ENCODE measurements at places on chromosomes 7 and 10.

DNA sequence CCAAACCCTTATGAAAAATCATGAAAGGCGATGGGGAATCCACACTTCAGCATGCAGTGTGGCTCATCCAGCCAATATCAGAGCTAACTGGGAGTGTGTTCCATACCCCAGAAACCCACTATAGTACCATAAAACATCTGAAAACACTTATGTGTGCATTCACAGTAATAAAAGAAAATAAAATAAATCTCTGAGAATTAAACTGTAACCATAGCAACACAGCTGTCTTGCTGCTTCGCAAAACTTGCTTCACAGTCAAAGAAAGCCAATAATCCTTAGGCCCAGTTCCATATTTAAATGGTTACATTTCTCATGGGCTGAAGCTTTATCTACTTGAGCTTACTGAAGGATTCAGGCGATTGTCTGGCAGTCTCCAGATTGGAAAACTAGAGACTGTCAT lies 19.9 kb upstream of the POLR1F start:
- no peak for DNase-seq

- DNase-seq: no peak
These were observed 195.8 kb upstream of the HABP2 start for GRCh38 chr10:113356794-113357680.

GRCh38 chr7:83936056-83936708 lies 258.4 kb downstream of the SEMA3A start:
- DNase-seq: peak; percentile 42

GRCh38 chr10:24910574-24910973 lies 41.8 kb downstream of the PRTFDC1 start:
- DNase-seq: no peak

DNA sequence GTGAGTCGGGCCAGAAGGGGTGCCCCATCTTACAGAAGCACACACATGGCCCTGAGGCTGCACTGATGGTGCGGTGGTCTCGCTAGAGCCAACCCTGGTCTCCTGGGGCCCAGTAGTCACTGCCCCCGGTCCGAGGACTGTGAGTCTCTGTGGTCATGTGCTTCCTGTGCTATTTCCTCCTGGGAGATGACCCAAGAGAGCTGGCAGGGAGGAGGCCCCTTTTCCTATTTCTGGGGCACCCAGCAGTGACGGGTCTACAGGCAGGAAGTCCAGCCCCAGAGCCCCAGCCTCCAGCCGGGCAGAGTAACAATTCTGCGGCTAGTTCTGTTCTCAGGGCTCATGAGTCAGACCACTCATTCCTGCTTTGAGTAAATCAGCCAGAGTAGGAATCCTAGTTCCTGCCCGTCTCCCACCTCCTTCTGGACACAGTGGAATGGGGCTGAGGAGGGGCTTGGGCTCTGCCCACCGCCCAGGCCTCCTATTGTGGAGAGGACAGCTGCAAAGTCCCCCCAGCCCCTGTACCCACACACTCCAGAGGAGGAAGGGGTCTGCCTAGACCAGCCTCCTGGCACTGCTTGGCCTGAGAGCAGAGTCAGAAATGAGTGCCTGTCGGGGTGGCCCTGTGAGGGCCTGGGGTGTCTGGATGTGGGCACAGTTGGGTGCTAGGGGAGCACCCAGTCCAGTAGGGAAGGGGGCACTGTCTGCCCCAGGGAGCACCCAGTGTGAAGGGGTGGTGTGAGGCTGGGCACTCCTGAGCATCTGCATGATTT lies 80.5 kb upstream of the PPIF start:
- peak; percentile 62 for DNase-seq

DNA sequence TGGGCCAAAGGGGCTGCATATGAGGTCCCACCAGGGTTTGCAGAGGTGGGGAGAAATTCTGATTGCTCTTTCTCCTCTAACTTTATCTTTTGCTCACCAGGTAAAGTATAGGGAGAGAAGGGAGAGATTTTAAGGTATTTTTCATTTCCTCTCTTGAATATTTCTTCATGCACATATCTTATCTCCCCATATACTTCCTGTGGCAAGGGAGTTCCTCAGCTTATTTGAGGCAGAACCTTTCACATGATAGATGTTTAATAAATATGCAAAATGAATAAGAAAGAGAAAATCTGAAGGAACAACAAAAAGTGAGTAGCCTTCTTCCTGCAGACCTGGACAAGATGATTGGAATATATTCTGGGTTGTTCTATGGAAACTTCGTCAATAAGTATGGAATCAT lies 67.4 kb upstream of the PDCD4 start:
- no peak for DNase-seq

DNA sequence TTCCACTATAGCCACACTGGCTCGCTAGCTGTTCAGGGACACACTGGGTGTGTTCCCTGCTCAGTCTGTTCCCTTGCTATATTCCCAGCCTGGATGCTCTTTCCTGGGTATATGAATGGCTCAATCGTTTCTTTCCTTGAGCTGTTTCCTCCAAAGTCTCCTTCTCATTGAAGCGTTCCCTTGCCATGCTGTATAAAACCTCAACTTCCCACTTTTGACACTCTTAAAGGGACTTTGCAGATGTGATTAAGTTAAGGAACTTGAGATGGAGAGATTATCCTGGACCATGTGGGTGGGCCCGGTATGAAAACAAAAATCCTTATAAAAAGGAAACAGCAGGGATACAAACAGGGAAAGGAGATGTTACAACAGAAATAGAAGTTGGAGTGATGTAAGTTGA lies 973.1 kb downstream of the LRMDA start:
- DNase-seq: no peak

DNA sequence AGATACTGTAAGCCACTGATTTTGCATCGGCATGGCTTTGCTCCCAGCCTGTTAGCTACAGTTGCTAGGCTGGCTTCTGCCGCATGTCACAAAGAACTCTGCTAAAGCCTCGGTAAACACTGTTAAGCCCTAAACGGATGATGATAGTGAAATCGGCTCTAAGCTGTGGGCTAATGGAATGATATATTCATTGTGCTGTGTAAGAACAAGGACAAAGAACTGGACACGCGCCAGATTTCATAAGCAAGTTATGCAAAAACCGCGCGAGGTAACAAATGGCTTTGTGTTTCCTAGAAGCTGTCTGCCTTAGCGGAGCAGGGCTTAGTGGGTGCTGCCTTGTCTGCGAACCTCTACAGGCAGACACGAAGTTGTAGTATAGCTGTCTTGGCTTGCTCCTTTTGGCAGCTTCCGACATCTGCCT lies 331.3 kb upstream of the COBL start:
- peak; percentile 68 for DNase-seq

DNA sequence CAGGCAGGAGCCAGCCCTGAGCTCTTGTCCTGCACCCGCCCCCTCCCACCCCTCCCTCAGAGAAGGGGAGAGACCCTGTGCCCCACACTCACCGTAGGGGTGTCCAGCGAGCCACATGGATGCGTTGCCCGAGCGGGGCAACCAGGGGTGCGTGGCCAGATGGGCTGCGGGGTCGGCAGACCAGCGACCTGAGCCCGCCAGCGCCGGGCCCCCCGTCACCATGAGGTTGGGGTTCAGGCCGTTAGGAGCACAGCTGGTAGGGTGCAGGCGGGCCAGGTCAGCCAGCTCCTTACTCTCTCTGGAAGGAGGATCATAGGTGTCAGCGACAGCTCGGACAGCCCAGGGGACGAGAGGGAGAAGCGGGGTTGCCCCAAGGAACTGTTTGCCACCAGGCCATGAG lies 46.4 kb downstream of the TNRC18 start:
- no peak for DNase-seq

- DNase-seq: no peak
These were observed 857.9 kb downstream of the TYW1 start for GRCh38 chr7:67854221-67855178.

GRCh38 chr7:2281541-2281940 lies 32.7 kb downstream of the SNX8 start:
- DNase-seq: no peak

DNA sequence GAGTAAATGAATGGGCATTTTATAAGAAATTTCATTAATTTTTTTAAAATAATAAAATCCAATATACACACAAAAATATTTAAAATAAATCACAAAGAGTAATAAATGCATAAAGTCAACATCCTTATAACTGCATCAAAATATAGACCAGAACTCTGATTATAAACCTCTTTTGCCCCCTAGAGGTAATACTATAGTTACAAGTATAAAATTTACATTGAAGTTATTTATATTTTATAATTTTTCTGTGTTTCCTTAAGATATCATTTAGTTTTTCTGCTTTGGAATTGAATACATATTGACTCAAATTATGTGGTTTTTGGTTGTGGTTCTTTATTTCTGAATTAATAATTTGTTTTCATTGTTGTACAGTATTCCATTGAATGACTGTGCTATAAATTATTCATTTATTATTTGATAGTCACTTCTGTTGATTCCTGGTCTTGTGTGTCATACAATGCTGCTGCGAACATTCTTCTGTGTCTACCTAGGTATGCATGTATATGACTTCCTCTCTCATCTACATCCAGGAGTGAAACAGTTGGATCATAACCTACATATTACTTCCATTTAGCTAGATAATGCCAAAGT lies 673.6 kb downstream of the IPMK start:
- no peak for DNase-seq

DNA sequence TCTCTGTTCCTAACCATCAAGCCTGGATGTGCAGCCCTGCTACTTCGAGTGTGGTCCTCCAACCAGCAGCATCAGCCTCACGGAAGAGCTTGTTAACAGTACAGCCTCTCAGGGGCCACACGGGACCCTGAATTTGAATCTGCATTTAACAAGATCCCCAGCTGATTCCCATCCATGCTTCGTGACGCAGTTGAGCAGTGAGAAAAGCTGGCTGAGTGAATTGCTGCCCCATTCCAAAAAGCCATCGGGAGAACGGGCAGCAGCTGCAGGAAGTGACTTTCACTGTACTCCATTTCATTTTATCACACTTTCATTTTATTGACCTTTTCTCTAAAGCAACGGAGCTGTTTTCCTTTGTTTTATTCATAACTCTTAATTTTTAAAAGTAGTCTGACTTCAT lies 22.5 kb downstream of the FAM171A1 start:
- peak; percentile 53 for DNase-seq

DNA sequence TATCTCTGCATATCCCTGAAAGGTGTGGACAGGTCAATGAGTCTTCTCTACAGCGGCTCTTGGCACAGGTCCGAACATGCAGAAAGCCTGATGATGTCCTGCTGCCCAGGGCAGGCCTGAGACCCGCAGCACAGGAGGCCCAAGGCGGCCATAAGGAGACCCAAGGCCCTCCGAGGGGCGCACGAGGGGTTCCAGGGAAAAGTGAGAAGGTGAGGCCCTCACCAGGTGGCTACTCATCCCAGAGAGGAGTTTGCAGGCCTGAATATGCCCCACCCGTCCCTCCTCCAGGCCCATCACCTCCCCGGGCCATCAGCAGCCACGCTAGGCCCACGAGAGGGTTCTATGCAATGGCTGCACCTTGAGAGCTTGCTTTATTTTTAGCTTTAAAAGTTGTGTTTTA lies 173.4 kb upstream of the RHEB start:
- DNase-seq: no peak

GRCh38 chr7:79282070-79282694 lies 171.3 kb downstream of the MAGI2 start:
- peak; percentile 40 for DNase-seq

DNA sequence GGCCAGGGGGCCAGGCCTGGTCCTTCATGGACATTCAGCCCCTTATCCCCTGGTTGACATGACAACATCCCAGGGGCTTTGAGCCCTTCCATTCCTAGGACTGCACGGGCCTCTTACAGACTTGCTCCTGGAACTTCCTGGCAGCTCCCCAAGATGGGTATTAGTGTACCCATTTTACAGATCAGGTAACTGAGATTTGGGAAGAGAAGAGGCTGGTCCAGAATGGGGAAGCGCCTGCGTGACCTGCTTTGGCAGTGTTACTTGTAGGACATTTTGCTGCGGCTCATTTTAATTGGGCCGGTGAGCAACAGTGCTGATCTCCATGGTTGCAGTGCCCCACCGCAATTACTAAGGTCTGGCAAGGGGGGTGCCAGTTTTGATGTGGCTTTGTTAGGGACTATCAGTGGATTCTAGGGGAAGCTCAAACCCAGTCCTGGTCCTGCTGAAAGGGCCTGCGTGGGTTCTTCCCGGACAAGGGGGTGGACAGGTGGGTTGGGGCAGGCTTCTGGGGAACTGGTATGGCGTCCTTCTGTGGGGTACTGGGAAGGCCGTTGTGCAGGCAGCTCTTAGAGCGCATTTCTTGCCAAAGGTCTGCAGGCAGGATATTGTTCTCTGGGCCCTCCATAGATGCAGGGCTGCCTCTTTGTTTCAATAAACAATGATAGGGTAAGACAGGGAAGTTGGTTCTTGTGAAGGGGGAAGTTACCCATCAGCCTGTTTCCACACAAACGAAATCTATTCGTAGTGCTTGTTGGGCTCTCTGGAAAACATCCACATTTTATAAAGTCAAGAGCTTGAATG lies 137.6 kb downstream of the RGS10 start:
- DNase-seq: no peak

- DNase-seq: no peak
These were observed 76.8 kb upstream of the PTER start for GRCh38 chr10:16360001-16360400.

GRCh38 chr10:8039321-8039881 lies 15.1 kb upstream of the GATA3 start:
- DNase-seq: no peak

GRCh38 chr7:539731-540411 lies 20.2 kb upstream of the PDGFA start:
- DNase-seq: no peak

GRCh38 chr10:70967591-70968587 lies 79.5 kb upstream of the PCBD1 start:
- DNase-seq: no peak

DNA sequence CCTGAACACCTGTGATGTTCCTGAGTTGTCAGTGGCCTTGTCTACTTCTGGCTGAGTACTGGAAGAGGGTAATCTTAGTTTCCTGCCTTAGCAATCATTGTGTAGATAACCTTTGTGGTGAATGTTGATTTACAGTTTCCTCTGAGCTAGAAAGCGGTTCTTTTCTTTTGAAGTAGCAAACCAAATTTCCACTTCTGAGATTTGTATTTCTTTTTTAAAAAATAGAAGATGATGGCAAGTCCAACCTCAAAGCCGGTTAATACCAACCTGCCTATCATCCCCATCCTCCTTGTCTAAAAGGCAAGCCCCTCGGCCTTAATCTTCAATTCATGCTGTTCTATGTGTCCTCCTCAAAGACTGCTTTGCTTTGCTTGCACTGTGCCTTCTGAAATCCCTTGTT lies 12.5 kb upstream of the PALS2 start:
- no peak for DNase-seq

DNA sequence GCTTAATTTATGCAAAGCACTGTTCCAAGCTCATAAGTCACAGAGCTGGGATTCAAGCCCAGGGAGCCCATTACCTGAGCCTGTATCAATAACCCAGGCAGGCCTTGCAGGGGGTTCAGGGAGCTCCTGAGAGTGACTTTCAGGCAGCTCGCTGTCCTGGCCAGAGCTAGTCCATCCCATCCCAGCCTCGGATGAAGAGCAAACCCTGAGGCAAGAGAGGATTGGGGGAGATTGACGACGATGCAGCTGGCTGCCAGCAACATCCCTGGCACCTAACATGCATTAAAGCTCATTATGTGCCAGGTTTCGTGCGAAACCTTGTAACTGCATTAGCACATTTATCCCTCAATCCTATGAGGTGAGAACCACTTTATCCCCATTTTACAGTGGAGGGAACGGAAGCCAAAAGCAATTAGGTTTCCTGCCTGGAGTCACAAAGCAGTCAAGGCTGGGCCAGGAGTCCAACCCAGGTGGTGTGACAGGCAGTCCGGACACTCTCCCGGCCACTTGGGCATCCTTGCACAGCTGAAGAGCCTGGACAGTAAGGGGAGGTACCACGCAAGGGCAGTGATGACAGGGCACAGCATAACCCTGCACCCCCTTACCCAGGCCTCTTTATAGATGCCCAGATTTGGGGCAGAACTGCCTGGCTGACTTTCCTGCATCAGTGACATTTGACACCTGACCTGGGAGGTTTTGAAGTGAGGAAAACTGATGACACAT lies 129.8 kb upstream of the CHST15 start:
- no peak for DNase-seq

- DNase-seq: no peak
These were observed 61.0 kb downstream of the GALNT11 start for GRCh38 chr7:152086513-152086912.
